ENCODE measurements at places on chromosomes 1 and 21.
A peak's percentile ranks its signal among the peaks of the same experiment; 100 is the strongest.

GRCh38 chr1:15584489-15585363 is at the start of gene AGMAT:
Gene AGMAT (minus strand): TSS chr1:15585051. CDS start chr1:15584967, 84 bp downstream.
- no peak for DNase-seq

- no peak for DNase-seq
These were observed 31.6 kb downstream of the PDE9A start for GRCh38 chr21:42685036-42685435.

DNA sequence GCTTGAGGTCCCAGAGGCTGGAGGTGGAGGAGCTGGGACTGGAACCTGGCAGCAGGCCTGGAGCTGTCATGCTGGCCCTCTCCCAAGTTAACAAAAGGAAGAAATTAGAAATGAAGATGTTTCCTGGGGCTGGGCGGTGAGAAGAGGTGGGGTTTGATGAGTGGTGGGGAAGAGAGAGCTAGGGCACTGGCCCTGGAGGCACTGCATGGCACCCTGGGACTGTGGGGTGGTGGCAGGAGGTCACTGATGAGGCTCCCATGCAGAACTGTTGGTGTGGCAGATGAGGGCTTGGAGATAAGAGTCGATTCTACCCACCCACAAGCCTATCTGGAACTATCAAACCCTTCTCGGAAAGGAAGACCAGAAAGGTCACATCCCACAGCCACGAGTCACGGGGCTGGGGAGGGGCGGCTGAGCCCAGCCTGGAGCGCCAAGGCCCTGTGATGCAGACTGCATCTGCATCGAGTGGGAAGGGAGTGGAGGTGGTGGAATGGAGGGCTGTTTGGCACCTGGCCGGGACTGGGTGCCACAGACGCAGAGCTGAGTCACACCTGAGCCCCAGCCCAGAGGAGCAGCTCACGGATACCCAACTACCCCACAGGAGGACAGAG is 29.4 kb downstream of the MRPL37 start:
- no peak for DNase-seq

DNA sequence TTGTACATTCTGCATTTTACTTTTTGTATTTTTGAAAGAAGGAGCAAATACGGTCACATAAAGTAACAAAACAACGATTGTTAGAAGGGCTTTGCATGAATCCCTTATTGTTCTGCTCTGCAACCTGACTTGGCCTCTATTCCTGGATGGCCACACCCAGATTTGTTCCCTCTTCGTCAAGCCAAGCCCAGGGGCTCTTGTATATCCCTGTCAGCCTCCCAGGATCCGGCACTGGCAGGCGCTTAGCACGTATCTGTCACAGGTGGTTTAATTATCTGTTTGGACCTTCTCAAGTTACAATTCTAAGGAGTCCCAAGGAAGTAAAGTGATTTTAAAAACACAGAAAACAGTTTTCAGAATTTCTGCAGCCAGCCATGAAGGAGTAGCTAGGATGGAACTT is 28.0 kb downstream of the CRYAA start:
- DNase-seq, result no peak

DNA sequence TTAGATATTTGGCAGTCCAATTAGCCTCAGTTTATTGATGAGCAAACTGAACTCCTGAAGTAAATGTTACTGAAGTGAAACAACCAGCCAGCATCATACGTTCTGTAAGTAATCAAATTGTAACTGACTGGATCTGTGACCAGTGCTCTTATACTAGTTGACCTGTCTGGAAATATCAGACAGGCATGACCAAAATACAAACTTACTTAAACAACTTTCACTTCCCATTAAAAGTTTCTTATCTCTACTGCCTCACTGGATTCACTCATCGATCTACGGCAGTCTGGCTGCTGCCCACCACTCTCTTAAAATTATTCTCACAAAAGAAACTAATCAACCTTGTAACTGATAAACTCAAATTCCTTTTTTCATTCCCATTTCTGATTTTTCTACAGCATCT is 56.4 kb downstream of the WDR3 start:
- DNase-seq, result no peak

GRCh38 chr1:162702628-162703027 is 70.4 kb downstream of the DDR2 start:
- no peak for DNase-seq

- no peak for DNase-seq
These were observed 58.7 kb downstream of the NIBAN1 start for GRCh38 chr1:184915463-184916090.

DNA sequence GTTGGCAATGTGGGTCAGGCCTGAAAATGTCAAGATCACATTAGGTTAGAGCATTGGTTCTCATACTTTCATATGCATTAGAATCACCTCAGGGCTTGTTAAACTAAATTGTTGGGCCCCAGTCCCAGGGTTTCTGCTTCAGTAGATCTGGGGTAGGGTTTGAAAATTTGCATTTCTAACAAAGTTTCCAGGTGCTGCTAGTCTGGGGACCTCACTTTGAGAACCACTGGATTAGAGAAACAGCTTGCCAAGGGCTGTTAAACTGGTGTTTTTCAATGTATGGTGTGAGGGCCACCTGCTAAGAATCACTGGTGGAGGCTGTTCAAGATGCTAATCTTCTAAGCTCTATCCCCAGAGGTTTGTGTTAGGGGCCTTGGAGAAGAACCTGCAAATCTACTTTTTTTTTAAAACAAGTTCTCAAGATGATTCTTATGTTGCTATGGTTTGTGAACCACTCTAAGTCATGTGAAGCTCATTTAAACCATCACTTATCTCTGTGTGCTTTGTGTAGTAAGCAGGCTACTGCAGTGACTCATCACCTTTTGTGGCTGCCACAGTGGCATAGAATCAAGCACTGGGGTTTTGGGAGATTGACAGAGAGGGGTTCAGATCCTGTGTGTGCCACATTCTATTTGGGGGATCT is 152.2 kb downstream of the S1PR1 start:
- DNase-seq, result no peak

DNA sequence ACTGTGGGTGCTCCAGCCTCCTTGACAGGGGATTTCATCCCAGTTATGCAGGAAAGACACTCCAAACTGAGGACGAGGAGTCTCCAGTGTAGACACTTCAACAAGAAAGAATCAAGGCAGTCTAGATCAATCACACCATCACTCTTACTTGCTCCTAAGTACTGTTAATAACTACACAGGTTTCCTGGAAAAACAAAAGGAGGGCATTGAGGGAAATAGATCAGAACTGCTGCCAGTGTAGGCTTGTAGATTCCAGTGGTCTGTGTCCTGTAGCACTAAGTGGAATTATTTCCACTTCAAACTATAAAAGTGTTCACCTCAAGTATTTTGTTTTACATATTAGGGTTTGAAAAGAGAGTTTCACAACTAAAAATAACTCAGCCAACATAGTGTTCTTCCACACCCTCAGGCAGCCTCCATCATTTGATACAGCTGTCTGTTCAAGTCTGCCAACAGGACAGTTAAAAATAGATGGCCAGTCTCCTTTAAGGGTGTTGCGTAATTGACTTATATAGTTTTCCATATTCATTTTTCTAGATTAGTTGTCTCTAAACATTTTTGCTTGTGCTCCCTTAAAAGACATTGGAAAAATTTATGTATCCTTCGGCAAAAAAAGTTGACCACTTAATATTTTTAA is 32.0 kb upstream of the AGL start:
- DNase-seq, result no peak

DNA sequence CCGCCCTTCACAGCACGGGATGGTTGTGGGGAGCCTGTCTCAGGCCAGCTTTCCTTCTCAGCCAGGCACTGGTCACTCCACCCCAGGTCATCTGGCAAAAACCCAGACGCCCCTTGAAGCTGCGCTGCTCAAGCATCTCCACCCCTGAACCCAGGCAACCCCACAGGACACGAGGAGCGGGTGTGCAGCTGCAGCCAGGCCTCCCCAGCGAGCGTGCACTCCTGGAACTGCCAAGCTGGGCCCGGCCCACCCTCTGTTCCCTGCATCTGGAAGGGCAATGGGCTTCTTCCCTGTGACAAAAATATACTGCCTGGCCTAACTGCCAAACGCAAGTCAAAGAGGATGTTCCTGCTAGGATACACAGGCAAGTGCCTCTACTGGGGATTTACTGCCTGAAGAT is 39.7 kb downstream of the SLC66A1 start:
- no peak for DNase-seq

- DNase-seq, result no peak
These were observed 751 bp downstream of the STUM start for GRCh38 chr1:226549094-226549936.

- DNase-seq, result peak; percentile 80
These were observed 82.8 kb upstream of the SLC44A3 start for GRCh38 chr1:94737124-94737998.

- DNase-seq, result no peak
These were observed 43.0 kb upstream of the TMEM61 start for GRCh38 chr1:54937469-54937868.

DNA sequence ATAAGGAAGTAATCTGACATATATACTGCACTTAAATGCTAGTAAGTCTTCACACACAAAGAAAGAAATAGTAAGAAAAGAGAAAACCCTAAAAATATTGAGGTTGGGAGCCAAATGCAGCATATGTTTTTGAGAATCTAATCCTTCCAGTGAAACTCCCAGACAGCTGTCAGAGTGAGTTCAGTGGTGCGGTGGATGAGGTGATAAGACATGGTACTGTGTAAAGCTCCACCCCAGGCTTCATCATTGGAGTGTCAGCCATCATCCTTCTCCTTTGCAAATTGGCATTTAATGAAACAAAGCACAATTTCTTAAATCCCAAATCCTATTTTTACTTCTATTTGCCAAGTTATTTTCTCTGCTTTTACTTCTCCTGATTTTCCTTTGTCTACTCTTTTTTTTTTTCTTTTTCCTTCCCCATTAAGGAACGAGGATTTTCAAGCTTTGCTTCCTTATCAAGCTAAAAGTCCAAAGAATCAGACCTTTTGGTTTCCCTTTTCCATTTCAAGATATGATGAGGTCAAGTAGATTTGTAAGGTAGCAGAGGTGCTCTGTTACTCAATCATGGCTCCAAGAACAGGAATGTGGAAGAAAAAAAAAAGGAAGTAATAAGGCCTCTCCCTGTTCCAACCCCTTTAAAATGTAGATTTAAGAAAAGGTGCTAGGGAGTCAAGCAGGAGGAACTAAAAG is 343.3 kb downstream of the SETD4 start:
- DNase-seq, result no peak

DNA sequence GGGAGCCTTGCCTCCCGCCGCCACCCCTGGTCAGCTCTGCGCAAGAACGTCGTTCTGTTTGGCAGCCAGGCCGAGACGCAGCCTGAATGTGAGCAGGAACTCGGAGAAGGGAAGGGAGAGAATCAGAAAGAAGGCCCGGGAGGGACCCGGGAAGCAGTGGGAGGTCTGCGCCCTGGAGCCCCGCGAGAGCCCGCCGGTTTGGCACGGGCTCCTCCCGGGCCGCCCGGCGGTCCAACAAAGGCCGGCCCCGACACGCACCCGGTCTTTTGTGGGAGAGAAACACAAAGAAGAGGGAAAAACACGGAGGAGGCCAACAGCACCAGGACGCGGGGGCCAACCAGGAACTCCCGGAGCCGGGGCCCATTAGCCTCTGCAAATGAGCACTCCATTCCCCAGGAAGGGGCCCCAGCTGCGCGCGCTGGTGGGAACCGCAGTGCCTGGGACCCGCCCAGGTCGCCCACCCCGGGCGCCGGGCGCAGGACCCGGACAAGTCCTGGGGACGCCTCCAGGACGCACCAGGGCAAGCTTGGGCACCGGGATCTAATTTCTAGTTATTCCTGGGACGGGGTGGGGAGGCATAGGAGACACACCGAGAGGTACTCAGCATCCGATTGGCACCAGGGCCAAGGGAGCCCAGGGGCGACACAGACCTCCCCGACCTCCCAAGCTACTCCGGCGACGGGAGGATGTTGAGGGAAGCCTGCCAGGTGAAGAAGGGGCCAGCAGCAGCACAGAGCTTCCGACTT is 2.7 kb upstream of the OLIG2 start:
- no peak for DNase-seq

GRCh38 chr21:35940074-35940927 is 120.0 kb downstream of the SETD4 start:
- peak; percentile 90 for DNase-seq

DNA sequence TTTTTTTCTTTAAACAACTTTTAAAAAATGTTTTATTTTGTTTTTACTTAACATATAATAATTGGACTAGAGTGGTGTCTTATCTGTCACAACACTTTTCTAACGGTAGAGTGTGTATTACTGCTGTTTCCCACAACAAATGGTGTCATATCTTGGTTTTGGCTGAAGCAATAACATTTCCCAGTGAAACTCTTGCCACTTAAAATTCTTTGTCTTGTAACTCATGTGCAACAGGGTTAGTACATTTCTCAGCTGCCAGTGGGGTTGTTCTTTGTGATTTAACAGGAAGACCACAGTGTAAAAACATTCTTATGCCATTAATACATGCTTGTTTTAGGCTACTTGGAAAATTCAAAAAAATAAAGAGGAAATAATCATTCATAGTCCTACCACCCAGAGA is 43.5 kb downstream of the ALPL start:
- no peak for DNase-seq

GRCh38 chr1:245874942-245875580 is 632.0 kb downstream of the SMYD3 start:
- DNase-seq, result no peak

GRCh38 chr1:24336075-24336474 is 16.9 kb downstream of the GRHL3 start:
- no peak for DNase-seq

GRCh38 chr1:172429331-172430127 is 9.0 kb downstream of the C1orf105 start:
- DNase-seq, result no peak

- no peak for DNase-seq
These were observed 12.4 kb upstream of the UMODL1 start for GRCh38 chr21:42058631-42059111.

DNA sequence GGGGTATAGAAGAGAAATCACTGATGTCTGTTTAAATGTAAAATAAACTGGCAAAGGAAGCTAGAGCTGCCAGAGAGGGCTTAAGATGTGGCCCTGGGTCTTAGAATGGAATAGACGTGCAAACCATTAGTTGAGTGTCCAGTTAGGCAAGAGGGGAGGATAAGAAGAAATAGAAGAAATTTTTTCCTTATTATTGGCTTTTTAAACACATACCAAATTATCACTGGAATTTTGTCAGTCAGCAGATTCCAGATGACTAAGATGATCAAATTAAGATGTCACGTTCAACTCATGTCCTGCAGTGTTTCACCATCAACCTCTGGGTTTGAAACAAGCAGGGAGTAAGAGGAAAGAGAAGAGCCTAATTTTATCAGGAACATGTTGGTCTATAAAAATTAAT is 71.6 kb upstream of the C1orf21 start:
- DNase-seq, result no peak

- no peak for DNase-seq
These were observed 138.6 kb upstream of the NGF start for GRCh38 chr1:115476616-115477015.

Data from esophagus muscularis mucosa (tissue), 4 donors.